ENCODE measurements at places on chromosomes 2 and 18. TPM values are rescaled to one million over a fixed set of nuclear protein-coding genes. Genes with fewer than 3 reads are reported as not detected.

Gene ATP6V1C2
- 0.55 TPM for total RNA-seq

Gene KLHL41
- 1.6 TPM for total RNA-seq

Gene TCF4
- total RNA-seq, result 111 TPM

DNA sequence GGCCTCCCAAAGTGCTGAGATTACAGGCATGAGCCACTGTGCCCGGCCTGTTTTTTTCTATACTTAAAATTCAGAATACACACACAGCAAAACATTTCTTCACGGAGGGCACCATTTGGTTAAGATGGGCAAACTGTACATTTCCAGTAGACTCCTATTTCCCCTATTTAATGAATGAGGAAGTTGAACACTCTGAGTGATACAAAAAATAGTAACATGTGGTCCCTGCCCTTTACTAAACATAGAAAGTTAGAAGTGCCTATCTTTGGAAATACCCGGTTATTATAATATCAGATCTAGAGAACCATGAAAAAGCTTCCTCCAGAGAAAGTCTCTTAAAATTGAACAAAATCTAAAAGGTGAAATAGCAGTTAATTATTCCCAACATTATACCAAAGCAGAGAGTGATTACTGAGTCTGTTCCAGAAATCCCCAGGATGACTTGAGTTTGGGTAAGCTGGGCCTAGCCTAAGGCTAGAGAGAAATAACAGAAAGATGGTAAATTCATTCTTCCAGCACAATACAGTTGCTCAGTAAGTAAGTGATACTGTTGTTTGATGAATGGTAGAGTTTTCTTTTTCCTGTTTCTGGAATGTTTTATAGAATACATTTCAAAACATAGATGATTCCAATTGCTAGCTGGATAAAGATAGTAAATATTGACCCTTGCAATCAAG, 23.3 kb upstream of the RMC1 start:
- DNase-seq, result no peak
- no peak overlapping the region for H3K4me3 ChIP-seq
- H3K27ac ChIP-seq, result no peak overlapping the region
- H3K4me1 ChIP-seq, result no peaks in the 10 kb centered on the region

- no peaks in the 10 kb centered on the region for H3K36me3 ChIP-seq
- H3K4me3 ChIP-seq, result no peak overlapping the region
- no peaks in the 10 kb centered on the region for H3K27me3 ChIP-seq
- no peaks in the 10 kb centered on the region for H3K4me1 ChIP-seq
- H3K27ac ChIP-seq, result no peak overlapping the region
- DNase-seq, result no peak
These were observed 45.6 kb downstream of the MEX3C start for GRCh38 chr18:51151568-51152511.

Measured in lung (tissue), 17 donors.